ENCODE measurements at places on chromosomes 7 and 10.
A peak's percentile ranks its signal among the peaks of the same experiment; 100 is the strongest.

DNA sequence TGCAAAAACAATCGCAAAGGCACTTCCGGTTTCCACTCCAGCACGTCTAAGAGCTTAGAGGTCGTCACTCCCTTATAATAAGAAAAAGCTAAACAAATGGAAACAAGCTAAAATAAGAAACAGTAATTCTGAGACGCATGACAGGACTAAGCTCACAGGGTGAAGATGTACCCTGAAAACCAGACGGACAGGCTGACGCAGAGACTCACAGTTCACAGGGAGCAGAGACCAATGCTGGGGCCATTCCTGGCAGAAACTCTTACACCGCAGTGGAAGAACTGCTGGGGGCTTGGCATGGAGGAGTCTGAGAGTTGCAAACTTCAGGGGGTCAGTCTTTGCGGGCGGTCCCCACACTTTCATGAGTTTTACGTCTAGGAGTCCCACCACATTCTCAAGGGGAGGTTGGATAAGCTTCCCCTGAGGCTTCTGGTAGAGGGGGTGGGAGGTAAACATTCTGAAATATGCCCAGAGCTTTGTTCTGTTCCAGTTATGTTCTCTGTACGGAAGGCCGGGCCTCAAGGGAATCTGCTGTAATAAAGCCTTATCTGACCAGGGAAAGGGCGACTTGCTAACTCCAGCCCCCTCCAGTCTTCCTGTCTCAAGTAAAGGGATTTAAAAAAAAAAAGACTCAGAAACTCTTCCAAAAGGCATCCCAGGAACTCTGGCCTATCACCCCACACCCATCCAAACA, 47.8 kb downstream of the BRI3 start:
- DNase-seq, result no peak
- H3K4me1 ChIP-seq, result no peaks in the 10 kb centered on the region
- H3K4me3 ChIP-seq, result no peak overlapping the region
- no peaks in the 10 kb centered on the region for H3K27me3 ChIP-seq
- no peaks in the 10 kb centered on the region for H3K36me3 ChIP-seq

DNA sequence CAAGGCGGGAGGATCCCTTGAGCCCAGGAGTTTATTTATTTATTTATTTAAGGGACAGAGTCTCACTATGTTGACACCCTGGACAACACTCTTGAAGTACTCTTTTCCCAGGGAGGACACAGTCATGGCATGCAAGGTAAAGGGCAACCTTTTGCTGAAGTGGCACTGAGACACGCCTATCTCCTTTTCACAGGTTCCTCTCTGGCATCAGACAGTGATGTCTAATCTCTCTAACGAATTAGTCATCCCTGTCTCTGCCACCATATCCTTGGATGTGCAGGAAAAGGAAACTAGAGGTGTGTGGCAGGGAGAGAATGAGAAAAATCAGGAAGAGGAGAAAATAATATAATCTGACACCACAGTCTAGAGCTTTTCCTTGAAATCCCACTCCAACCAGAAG, 19.5 kb downstream of the CPVL start:
- no peaks in the 10 kb centered on the region for H3K27me3 ChIP-seq
- H3K4me1 ChIP-seq, result no peaks in the 10 kb centered on the region
- H3K27ac ChIP-seq, result no peak overlapping the region
- H3K4me3 ChIP-seq, result no peak overlapping the region

DNA sequence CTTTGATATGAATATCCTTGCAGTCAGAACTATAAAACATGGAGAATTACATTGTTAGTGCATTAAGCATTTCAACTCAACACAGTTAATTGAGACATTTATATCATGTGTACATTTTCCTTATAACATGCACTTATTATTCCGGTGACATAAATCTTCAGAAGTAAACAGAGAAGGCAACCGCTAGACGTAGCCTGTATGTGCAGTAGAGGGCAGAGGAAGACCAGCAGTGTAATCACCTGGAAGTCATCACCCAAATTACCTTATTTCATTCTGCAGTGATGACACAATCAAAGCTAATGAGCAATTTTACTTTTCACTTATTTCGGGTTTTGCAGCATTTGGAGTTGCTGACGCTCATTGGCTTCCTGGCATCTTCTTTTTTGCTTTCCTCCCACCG, 394.6 kb downstream of the SDK1 start:
- DNase-seq, result no peak
- H3K4me1 ChIP-seq, result peaks cover 4% of the 10 kb centered on the region
- H3K27me3 ChIP-seq, result no peaks in the 10 kb centered on the region
- no peak overlapping the region for H3K4me3 ChIP-seq
- H3K27ac ChIP-seq, result no peak overlapping the region

GRCh38 chr10:76719006-76719405, 918.6 kb downstream of the KCNMA1 start:
- no peak for DNase-seq
- H3K4me3 ChIP-seq, result no peak overlapping the region
- no peaks in the 10 kb centered on the region for H3K36me3 ChIP-seq
- no peaks in the 10 kb centered on the region for H3K27me3 ChIP-seq

DNA sequence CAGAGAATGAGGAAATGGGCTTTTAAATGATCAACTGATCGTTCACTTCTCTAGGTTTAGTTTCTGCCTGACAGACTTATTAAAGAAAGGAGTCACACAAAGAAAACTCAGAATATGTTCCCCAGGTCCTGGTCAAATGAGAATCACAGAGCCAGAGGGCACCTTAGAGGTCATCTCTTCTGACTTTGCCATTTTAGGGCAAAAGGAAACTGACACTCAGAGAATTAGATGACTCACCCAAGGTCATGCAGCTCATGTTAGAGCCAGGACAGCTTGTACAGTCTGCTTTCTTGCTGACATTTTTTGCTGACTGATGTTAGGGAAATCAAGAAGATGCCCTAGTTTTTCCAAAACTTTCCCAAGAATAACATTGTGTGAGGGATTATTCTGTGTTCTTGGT, 312.7 kb upstream of the SP8 start:
- no peak for DNase-seq
- no peak overlapping the region for H3K27ac ChIP-seq
- no peaks in the 10 kb centered on the region for H3K4me1 ChIP-seq
- no peak overlapping the region for H3K4me3 ChIP-seq

DNA sequence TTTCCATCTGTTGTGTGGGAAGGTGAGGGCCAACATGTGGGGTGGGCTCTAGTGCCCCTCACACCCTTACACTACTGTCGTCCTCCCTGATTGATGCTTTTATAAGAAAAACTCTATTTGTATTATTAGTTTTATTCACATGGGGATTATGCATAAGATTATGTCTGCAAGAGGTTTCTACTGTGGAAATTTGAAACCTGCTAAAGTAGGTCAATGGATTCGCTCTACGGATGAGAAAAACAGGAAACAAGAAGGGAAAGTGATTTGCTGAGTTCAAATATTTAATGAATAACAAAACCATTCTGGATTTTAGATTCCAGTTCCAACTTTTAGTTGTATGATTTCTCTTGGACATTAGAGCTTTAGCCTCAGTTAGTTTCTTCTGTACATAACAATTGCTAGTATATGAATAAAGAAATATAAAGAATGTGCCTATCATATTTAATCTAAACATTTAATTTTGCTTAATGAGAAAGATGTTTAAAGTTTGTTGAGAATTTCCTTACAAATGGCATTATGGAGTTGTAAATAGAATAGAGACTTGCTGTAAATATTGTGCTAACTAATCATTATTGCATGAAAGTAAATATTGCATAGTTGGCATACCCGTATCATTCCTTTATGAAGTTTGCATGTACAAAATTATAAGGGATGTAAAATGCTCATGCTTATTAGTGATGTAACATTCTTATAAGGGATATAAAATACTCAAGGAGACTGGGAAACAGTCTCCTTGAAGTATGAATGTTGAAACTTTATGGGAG, 193.8 kb downstream of the THSD7A start:
- H3K4me3 ChIP-seq, result no peak overlapping the region
- H3K27me3 ChIP-seq, result no peaks in the 10 kb centered on the region
- H3K36me3 ChIP-seq, result no peaks in the 10 kb centered on the region
- no peak for DNase-seq

GRCh38 chr7:87480386-87480785, 4.9 kb upstream of the ABCB4 start:
- H3K4me1 ChIP-seq, result no peaks in the 10 kb centered on the region
- no peak for DNase-seq
- H3K36me3 ChIP-seq, result no peaks in the 10 kb centered on the region
- H3K27me3 ChIP-seq, result peaks cover 14% of the 10 kb centered on the region

DNA sequence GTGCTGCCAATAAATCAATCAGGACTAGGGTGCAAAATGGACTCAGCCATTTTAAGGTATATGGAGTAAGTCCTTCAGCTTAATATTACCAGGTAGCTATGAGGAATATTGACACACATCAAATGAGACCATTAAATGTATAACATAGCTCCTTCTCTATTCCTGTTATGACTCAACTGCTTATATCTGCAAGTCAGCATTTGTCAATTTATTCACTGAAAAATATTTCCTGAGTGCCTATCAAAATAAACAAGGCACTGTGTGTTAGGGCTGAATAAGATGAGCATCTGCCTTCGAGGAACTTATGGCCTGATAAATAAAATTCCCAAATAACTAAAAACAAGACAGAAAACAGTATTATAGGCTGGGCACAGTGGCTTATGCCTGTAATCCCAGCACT, 113.8 kb downstream of the CDK6 start:
- no peak overlapping the region for H3K4me3 ChIP-seq
- H3K4me1 ChIP-seq, result peaks cover 14% of the 10 kb centered on the region
- H3K27ac ChIP-seq, result no peak overlapping the region

DNA sequence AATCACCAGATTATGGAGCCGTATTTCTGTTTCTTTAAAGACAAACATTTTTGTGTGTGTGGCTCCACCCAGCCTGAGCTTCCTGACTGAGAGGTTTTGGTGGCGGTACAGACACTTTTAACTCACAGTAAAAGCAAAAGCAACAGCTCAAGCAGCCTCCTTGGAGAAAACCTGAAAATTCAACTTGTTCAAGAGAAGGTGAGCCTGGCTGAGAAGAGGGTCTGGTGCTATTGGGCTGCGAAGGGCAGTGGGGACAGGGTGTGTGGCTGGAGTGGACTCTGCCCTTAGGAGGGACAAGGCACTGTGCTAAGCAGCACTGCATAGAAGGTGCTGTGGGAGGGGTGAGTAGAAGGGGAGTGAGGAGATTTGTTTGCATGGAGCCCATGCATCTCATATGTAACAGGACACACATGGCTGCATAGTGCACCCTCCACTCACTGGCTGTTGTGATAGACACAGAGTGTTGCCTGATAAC, at the start of gene GIMAP7:
GIMAP7 (plus strand) TSS at position 125 of the 475 bp plus-strand sequence. CDS start 5,103 bp downstream, outside the sequence.
- H3K27me3 ChIP-seq, result no peaks in the 10 kb centered on the region
- DNase-seq, result peak; percentile 84
- peaks cover 46% of the 10 kb centered on the region for H3K4me1 ChIP-seq
- H3K27ac ChIP-seq, result peak within 1 kb of the TSS; percentile 77

DNA sequence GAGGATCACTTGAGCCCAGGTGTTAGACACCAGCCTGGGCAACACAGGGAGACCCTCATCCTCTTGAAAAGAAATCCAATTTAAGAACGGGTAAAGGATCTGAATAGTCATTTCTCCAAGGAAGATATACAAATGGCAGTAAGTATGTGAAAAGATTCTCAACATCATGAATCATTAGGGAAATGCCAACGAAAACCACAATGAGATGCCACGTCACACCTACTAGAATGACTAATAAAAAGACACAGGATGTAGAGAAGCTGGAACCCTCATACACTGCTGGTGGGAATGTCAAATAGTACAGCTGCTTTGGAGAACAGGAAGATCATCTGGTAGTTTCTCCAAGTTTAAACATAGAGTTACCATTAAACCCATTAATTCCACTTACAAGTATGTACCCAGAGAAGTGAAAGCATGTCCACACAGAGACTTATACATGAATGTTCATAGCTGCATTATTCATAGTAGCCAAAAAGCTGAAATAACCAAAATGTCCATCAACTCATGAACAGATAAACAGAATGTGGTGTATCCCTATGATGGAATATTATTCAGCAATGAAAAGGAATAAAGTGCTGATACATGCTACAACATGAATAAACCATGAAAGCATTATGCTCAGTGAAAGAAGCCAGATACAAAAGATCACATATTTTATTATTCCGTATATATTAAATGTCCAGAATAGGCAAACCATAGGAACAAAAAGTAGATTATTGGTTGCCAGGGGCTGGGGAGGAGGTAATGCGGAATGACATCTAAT, 13.1 kb upstream of the ZMIZ2 start:
- no peak overlapping the region for H3K27ac ChIP-seq
- no peaks in the 10 kb centered on the region for H3K36me3 ChIP-seq
- no peaks in the 10 kb centered on the region for H3K4me1 ChIP-seq

DNA sequence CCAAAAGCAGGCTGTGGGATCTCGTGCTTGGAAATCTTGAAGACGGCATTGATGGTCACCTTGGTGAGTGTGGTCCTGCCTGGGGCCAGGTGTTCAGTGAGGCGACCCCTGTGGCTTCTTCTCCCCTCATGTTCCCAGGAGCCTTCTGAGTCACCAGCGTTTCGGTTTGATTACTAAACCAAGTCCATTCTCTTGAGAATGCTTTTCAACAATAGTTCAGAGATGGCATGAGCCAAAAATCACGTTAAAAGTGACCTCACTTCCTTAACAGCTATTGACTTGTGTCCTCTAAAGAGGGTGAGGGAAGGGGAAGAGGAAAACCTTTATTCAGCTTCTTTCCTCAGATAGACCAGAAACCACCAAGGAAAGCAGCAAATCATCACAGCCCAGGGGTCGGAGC, 315.2 kb downstream of the GATA3 start:
- H3K36me3 ChIP-seq, result no peaks in the 10 kb centered on the region
- H3K4me1 ChIP-seq, result peaks cover 6% of the 10 kb centered on the region
- no peak for DNase-seq

- H3K36me3 ChIP-seq, result no peaks in the 10 kb centered on the region
- H3K27me3 ChIP-seq, result peaks cover 3% of the 10 kb centered on the region
- no peak overlapping the region for H3K4me3 ChIP-seq
- H3K4me1 ChIP-seq, result no peaks in the 10 kb centered on the region
- no peak overlapping the region for H3K27ac ChIP-seq
These were observed 53.1 kb upstream of the CXCL12 start for GRCh38 chr10:44437840-44438511.

- no peak overlapping the region for H3K27ac ChIP-seq
- no peaks in the 10 kb centered on the region for H3K27me3 ChIP-seq
- no peaks in the 10 kb centered on the region for H3K36me3 ChIP-seq
- no peak overlapping the region for H3K4me3 ChIP-seq
- no peaks in the 10 kb centered on the region for H3K4me1 ChIP-seq
These were observed 620 bp downstream of the ZNF117 start for GRCh38 chr7:64990216-64990615.

DNA sequence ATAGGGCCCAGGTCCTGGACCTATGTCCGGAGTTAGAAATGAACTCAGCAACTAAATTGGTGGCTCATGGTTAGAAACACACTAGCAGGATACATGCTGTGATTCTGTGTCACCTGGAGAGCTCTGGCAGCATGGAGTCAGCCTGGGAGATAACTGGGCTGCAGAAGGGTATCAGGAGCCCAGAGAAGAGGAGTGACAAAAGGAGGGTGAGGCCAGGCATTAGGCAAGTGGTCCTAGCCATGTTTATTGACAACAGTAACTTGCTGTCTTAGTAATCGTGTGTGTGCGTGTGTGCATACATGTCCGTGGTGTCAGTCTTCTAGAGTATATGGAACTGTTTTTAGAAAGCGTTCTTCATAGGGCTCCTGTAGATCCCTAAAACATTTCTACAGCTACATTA, 157.5 kb upstream of the PHYHIPL start:
- DNase-seq, result no peak
- no peak overlapping the region for H3K4me3 ChIP-seq
- H3K4me1 ChIP-seq, result no peaks in the 10 kb centered on the region
- H3K27ac ChIP-seq, result no peak overlapping the region

- no peak for DNase-seq
- H3K4me1 ChIP-seq, result no peaks in the 10 kb centered on the region
- H3K27ac ChIP-seq, result no peak overlapping the region
- no peaks in the 10 kb centered on the region for H3K27me3 ChIP-seq
These were observed 51.2 kb downstream of the PDK4 start for GRCh38 chr7:95545007-95545615.

Measured in CD8-positive, alpha-beta memory T cell (primary cell).